ENCODE measurements at places on chromosomes 16 and 17.

DNA sequence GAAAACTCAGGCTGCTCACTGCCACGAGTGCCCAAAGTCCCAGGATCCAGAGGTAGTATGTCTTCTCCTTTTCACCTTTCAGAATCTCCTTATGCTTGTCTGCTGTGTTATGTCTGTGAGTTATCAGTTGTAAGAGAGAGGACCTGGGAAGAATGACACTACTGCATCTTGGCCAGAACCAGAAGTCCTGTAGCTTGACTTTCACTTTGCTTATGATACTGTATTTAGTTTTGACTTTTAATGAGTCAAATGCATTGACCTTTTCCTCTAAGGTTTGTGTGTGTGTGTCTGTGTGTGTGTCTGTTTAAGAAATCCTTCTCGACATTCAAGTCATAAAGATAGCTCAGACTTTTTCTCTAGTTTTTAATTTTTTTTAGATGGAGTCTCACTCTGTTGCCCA lies 43.4 kb downstream of the BMERB1 start:
- DNase-seq: no peak

DNA sequence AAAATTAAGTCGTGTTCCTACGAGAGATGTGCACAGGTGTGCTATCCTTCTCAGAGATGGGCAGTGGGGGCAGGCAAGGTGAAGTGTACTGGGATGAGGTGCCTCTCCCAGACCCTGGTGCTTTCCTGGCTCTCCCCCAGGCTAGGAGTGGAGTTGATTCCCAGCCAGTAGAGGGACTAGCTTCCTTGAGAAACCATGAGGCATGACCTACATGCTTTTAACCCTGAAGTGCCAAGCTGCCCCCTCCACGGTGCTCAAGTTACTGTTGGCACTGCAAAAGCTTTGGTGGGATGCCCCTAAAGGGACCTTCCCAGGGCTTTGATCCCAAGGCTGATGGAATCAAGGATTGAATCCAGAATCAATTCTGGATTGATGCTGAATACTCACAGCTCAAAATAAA lies 47.0 kb upstream of the SREBF1 start:
- DNase-seq: no peak

DNA sequence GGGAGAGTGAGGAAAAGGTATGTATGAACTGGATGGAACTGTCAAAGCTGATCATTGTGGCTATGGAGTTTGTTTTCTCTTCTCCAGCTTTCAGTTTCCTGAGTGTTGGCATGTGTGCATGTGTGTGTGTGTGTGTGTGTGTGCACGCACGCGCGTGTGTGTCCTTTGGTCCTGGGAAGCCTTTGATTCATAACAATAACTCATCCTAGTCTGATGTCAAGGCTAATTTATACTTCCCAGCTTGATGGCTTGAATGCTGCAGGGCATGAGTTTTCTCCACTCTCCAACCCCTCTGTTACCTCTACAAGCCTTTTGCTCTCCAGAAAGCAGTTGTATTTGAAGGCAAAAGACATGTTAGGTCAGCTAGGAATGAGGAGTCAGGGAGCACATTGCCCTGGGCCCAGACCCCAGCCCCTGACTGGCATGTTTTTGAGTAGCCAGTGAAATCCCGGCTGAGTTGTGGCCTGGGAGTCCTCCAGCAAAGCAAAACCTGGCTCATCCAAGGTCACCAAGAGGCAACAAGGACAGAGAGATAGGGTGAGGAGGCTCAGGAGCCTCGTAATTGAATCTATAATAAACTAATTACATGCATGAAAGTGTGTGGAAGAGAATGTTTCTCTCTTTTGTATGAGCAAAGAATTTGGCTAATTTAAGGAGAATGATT lies 8.9 kb upstream of the CDC42EP4 start:
- no peak for DNase-seq

GRCh38 chr17:56028837-56029236 lies 124.4 kb upstream of the ANKFN1 start:
- no peak for DNase-seq

DNA sequence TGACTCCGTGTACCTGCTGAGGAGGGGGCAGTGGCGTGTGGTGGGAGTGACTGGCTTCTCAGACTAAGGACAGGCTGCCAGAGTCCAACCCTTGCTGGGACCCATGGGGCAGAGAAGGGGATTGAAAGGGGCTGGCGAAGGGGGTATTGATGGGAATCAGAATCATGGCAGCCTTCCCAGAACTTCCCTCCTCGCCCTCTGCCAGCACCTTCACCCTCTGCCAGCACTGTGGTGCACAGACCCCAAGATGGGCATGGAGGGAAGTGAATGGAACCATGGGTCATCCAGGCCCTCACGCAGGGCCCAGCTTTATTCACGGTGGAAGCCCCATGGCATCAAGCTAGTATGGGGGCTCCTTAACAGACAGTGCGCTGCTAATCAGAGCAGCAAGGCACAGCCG lies 76.8 kb downstream of the IRX5 start:
- DNase-seq: no peak

DNA sequence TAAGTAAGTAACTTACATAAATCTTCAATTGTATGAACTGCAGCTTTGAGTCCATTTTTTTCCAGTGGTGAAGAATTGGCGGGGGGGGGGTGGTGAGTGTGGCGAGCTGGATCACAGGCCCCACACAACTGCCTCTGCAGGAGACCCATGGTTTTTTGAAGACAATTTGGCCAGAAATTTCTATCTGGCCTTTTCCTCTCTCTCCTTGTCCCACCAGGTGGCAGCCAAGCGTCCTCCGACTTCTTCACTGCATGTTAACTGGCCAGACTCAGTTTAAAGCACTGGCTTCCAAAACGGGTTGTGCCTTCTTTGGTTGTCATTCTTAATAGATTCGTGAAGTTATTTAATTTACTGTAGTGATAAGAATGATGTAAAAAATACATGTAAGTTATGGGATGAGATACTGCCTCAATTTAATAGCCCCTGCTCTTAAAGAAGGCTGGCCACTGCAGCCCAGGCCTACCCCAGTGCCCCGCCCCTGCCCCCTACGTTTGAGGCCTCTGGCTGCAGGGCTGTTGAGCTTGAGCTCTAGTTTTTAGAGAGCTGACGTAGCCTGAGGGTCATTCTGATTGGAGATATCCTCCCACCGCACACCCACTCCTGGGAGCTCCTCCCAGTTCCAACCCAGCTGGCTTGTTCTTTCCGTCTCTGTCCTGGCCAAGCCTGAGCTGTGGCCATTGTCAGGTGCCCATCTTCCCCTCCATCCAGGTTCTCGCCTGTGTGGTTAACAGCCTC lies 36.4 kb downstream of the AKAP1 start:
- no peak for DNase-seq

DNA sequence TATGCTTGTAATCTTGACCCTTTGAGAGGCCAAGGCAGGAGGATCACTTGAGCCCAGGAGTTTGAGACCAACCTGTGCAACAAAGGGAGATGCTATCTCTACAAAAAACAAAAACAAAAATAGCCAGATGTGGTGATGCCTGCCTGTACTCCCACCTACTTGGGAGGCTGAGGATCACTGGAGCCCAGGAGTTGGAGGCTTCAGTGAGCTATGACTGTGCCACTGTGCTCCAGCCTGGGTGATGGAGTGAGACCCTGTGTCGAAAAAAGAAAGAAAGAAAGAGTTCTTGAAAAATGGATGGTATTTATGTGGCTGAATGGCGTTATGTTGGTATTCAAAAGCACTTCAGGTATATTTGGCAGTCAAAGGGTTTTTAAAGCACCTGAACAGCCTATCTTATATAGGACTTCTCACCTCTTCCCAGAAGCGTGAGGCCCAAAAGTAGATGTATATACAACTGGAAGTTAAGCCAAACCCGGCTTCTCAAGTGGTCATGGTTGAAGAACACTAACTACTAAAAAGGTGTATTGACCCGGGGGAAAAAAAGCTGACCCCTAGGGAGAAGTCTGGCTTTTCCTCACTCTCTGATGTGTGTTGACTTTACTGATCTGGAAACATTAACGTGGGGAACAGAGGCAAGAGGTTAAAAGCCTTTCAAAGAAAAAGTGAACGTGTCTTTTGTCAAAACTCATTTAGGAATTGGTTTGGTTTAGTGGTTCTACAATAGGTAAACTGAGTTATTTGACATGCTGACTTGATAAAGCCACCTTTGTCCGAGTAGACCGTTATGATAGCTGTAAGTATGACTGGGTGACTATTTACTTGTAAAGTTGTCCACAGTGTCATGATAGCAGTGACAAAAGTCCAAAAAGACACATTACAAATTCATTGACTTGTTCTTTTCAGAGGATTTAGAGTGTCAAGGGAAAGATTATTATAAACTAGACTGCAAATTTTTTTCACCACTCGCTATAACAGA lies 183.4 kb downstream of the IRX3 start:
- DNase-seq: no peak

- no peak for DNase-seq
These were observed 19.4 kb downstream of the SPPL2C start for GRCh38 chr17:45863857-45864654.

DNA sequence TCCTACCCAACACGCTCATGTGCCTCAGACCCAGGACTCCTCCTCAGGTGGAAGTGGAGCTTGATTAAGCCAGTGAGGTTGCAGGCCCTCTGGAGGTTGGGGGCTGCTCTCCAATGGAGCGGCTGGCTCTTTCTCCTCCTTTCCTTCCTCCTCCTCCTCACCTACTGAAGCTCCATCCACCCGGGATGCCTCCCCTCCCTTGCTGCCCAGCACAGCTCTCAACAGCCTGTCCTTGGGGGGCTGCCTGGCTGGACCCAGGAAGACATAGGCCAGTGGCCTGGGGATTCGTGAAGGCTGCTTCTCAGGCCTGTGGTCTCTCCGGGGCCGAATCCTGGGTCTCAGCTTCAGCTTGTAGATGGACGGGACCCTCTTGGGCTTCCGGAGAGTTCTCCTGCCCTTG lies 8.2 kb downstream of the GAS2L2 start:
- DNase-seq: no peak

- DNase-seq: no peak
These were observed 94.8 kb upstream of the AKTIP start for GRCh38 chr16:53597776-53598175.

- DNase-seq: no peak
These were observed 1.7 kb upstream of the DVL2 start for GRCh38 chr17:7235693-7236665.

GRCh38 chr16:87345726-87346424 lies 28.7 kb upstream of the C16orf95 start:
- no peak for DNase-seq

GRCh38 chr17:45946841-45947256 lies 52.2 kb upstream of the STH start:
- DNase-seq: no peak

GRCh38 chr16:4298761-4299522 lies 16.9 kb upstream of the GLIS2 start:
- no peak for DNase-seq

DNA sequence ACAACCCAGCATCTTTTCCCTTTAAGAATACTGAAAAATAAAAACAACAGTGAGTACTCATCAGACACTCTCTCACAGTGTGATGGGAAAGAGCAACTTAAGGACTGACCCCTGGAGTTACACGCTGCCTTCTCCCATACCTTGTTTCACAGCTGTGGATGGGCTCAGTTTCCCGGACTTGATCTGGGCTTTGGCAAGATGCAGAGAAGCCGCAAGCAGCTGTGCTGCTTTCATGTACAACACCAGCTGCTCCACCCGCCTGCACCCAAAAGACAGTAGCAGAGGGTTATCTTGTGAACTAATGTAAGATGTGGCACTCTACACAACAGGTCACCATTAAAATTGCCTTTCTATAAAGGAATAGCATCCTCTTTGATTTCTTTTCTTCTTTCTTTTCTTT lies 32.7 kb upstream of the ALDH3A1 start:
- DNase-seq: no peak

DNA sequence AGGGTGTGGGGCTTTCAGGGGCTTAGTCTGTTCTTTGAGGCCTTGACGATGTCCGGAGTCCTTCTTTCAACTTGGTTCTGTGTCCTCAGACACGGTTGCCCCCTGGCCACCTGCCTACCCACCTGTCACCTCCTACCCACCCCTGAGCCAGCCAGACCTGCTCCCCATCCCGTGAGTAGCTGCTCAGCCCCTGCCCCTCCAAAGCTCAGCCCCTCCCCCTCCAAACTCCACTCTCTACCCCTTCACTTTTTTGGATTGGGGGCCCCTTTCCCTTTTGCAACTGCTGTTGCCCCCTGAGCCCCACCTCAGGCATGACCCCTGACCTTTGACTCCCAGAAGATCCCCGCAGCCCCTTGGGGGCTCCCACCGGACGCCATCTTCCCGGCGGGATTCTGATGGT lies 1.2 kb downstream of the LAT start:
- no peak for DNase-seq

- no peak for DNase-seq
These were observed 123.4 kb downstream of the ZFHX3 start for GRCh38 chr16:72924537-72924926.

DNA sequence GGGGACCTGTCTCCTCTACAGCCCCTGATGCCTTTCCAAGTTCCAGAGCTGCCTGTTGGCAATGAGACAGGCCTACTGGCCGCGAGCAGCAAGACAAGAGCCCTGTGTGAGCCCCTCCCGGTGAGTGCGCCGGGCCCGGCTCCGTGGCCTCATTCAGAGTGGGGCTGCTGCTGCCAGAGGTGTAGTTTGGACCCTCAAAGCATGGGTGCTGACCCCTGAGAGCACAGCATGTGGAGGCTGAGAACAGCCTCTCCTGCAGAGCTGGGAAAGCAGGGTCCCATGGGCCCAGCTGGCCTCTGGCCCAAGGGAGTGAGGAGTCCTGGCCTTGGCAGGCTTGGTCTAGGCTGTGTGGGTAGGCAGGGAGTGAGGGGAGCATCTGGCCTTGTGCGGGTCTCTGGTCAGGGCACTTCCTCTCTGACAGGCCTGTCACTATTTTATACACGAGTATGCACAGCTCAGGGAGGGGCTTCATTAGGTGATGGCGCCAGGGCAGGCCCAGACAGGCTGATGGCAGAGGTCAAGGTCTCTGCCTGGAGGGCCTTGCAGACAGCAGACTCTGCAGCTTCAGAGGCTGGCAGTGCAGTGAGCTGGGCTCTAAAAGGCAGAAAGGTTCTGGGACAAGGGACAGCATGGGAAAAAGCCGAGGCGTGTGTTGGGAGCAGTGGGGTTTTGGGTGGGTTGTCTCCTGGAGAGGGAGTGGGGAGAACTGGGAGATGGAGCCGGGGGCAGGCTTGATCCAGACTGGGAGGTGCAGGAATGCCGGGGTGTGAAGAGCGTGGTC lies 43.4 kb downstream of the ADCY7 start:
- no peak for DNase-seq

GRCh38 chr17:64178011-64178825 lies 48.3 kb upstream of the ERN1 start:
- DNase-seq: no peak

- peak; percentile 21 for DNase-seq
These were observed 30.0 kb downstream of the SNN start for GRCh38 chr16:11698271-11698689.

Measured in activated naive CD4-positive, alpha-beta T cell treated with anti-CD3 and anti-CD28 coated beads, Interleukin-2, amount 50 U/mL, for 16 hours (primary cell).